ENCODE measurements at places on chromosomes 6 and 20.

DNA sequence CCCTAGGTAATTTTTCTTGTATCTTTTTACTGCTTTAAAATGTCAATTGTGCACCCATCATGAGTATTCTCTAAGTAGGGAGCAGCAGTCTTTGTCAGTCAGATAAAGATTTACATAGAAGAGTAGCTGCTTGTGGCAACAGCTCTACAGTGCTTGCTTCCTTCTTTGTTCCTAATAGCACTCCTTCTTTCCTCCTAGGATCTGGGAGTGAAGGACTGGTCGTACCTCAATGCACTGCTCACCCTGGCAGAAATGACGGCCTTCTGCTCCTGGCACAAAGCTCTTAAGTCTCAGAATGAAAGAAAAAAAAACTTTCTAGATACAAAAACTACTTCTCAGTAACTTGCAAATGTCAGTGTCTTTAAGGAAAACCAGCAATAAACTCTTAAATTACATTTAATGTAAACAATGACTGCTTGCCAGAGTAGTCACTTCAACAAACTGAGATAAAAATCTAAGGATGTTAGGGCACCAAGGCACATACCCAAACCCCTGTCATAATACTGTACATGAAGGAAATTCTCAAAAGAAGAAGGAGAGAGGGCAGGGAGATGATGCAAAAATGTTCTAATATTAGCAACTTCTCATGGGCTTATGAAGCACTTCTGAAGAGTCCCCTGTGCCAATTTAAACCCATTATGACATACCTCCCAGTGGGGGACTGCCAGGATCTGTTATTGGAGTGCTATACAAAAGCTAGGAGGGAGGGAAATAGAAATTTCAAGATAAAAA lies 34.0 kb downstream of the NCOA6 start:
- H3K4me3 ChIP-seq, result no peak overlapping the region
- H3K27me3 ChIP-seq, result no peaks in the 10 kb centered on the region
- no peaks in the 10 kb centered on the region for H3K36me3 ChIP-seq
- H3K27ac ChIP-seq, result peak overlapping the region; percentile 66
- H3K4me1 ChIP-seq, result no peaks in the 10 kb centered on the region

GRCh38 chr6:120198033-120198432 lies 848.5 kb upstream of the MAN1A1 start:
- H3K36me3 ChIP-seq, result no peaks in the 10 kb centered on the region
- no peak for DNase-seq

- no peak overlapping the region for H3K4me3 ChIP-seq
- peaks cover 11% of the 10 kb centered on the region for H3K4me1 ChIP-seq
- no peak for DNase-seq
- no peaks in the 10 kb centered on the region for H3K27me3 ChIP-seq
- peaks cover 14% of the 10 kb centered on the region for H3K36me3 ChIP-seq
These were observed 11.2 kb downstream of the RNGTT start for GRCh38 chr6:88952065-88952704.

GRCh38 chr20:34473262-34473883 lies 42.8 kb upstream of the DYNLRB1 start:
- H3K4me1 ChIP-seq, result peaks cover 5% of the 10 kb centered on the region
- no peaks in the 10 kb centered on the region for H3K27me3 ChIP-seq
- H3K4me3 ChIP-seq, result no peak overlapping the region
- peak; percentile 17 for DNase-seq

DNA sequence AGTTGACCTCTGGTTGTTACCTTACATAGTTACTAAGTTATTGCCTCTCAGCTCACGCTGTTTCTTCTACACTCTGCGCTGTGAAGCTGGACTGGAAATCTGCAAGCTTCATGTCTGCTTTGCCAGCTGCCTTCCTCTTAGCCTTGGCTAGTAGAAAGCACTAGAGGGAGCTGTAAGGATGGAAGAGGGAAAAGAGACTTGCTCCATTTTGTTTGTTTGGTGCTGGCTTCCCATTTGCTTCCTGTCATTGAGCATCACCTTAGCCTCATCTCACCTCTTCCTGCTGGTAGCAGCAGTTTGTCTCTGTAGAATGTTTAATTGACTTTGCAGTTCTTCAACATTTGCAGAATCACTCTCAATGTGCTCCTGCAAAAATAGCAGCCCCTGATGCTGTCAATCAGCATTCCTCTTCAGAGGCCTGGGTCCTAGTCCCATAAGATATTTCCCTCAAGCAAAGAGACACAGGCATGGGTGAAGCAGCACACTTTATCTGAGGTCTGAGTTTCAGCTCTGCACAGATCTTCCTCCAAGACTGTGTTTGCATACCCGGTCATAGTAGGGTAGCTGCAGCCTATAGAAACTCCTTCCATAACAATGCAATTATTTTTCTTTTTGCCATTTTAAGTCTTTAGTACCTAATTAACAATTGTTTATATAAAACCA lies 302.2 kb upstream of the EPHA7 start:
- no peaks in the 10 kb centered on the region for H3K36me3 ChIP-seq
- H3K27ac ChIP-seq, result no peak overlapping the region
- DNase-seq, result no peak
- H3K27me3 ChIP-seq, result no peaks in the 10 kb centered on the region

DNA sequence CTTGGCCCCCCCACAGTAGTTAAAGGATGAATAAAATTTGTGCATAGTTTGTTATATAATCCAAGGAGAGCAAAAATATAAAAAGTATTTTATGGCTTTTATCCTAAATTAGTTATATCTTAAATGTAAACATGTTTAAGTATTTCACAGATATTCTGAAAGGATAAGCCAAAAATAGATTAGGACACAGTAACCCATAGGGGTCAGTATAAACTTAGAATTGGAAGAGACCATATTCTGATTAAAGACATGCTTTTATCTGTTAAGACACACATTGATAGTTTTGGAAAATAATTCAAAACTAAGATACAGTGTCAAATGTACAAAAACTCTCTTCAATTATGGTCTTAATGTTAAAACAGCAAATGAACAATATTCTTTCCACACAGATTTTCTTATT lies 4.5 kb upstream of the SERINC1 start:
- no peaks in the 10 kb centered on the region for H3K27me3 ChIP-seq
- peak; percentile 34 for DNase-seq
- H3K4me1 ChIP-seq, result peaks cover 7% of the 10 kb centered on the region
- H3K4me3 ChIP-seq, result no peak overlapping the region
- H3K27ac ChIP-seq, result no peak overlapping the region

All from naive B cell (primary cell).